Foreskin keratinocyte (primary cell): ENCODE measurements at places on chromosomes 1 and 21. TPM values are rescaled to one million over a fixed set of nuclear protein-coding genes. Genes with fewer than 3 reads are reported as not detected.

DNA sequence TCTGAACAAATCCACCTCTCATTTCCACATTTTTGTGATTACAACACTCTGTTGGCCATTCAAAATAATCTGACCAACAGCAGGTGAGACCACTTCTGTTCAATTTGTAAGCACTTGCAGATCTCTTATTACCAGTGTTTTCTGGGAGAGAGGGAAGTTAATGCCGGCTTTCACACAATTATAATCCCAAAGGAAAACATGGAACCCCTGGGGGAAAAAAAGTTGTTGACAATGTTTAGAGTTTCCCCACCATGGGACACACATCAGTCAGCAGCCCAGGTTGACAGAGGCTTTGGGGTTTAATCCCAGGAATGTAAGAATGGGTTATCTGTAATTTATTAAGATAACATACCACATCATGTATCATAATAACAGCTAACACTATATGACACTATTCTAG is 68.4 kb upstream of the TNFSF4 start:
- no peak for DNase-seq

GRCh38 chr1:13956393-13956792 is 256.4 kb downstream of the PRDM2 start:
- no peak for DNase-seq

DNA sequence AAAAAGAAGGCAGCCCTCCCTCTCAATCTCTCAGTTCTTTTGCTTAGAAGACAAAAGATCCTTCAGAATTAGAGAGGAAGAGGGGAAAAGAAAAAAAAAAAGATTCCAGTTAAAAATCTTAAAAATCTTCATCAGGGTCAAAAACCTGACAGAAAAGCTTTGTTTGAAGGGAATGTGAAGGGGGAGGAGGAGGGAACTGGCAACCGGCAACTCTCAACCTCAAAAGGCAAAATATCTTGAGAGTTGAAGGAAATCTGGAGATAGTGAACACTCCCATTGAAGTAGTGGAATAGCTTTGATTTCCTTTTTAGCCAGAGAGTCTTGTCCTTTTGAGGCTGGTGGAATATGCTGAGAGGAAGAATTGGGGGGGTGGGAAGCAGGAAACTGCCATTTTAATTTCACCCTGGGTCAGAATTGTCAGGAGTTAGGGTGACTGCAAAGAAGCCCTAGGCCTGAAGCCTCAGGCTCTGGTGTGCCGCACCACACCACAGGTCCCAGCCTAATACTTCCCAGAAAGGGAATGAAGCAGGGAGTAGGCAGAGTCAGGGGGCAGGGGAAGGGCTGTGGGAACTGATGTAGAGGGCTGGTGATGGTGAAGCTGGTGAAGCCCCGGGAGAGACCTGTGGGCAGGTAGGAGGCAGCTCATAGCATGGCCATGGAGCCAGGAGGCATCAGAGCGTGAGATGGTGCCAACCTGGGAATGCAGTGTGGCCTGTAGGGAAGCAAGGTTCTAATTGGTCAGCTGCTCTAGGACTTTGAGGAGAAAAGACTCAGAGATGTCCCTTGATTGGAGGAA is 24.6 kb downstream of the KIRREL1 start:
- no peak for DNase-seq

- peak; percentile 75 for DNase-seq
Measured at GRCh38 chr1:113928941-113929749, at the start of gene HIPK1. Gene HIPK1 (plus strand): TSS chr1:113929324.

- DNase-seq: no peak
Measured at GRCh38 chr1:17952506-17952905, 155.1 kb upstream of the IGSF21 start.

The ANGPTL7 gene
- total RNA-seq: not detected in 2 replicates
